Stimulated activated CD4-positive, alpha-beta T cell treated with anti-CD3 and anti-CD28 coated beads, Interleukin-1b, Interleukin-23, amount 100 ng/mL, for 4 hours (primary cell): ENCODE measurements at places on chromosomes 7 and 10.

GRCh38 chr7:85471740-85472139 lies 284.9 kb upstream of the SEMA3D start:
- no peak for DNase-seq

- no peak for DNase-seq
These were observed 18.0 kb downstream of the STX1A start for GRCh38 chr7:73701357-73701995.

DNA sequence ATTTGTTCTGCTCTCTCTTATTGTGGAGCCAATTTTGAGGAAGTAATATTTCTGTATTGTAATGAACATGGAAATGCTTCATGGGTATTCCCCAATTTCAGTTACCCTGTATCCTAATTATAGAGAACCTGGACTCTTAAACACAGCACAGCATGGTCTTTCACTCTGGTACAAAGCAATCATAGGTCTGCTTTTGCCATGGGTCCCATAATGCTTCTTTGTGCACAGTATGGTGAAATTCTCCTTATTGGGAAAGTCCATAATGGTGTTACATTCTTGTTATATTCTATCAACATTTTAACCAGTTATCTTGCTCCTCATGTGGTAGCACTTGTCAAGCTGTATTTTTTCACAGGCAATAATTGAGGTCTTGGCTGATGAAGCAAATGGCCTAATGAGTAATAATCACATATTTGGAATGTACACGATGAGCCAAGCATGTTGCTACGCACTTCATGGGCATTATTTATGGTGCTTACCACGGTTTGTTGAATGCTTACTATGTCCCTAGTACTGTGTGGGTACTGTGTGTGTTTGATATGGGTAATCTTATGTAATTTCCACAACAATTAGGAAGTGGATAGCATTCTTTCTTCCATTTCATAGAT lies 42.9 kb downstream of the PRKG1 start:
- no peak for DNase-seq

- no peak for DNase-seq
These were observed 33.8 kb upstream of the PRLHR start for GRCh38 chr10:118629211-118629610.

GRCh38 chr7:124428781-124429180 lies 336.8 kb downstream of the GPR37 start:
- no peak for DNase-seq
